Cardiac muscle cell (in vitro differentiated cells and primary cell): ENCODE measurements at places on chromosomes 1 and 21. TPM values are rescaled to one million over a fixed set of nuclear protein-coding genes. Genes with fewer than 3 reads are reported as not detected.
A peak's percentile ranks its signal among the peaks of the same experiment; 100 is the strongest.

CLDN14 gene
- not detected in 2 replicates for total RNA-seq

GRCh38 chr1:85091671-85092280 is 43.5 kb upstream of the MCOLN3 start:
- no peaks in the 10 kb centered on the region for H3K36me3 ChIP-seq
- peak; percentile 8 for DNase-seq
- H3K4me1 ChIP-seq: no peaks in the 10 kb centered on the region
- no peak overlapping the region for H3K27ac ChIP-seq

DNA sequence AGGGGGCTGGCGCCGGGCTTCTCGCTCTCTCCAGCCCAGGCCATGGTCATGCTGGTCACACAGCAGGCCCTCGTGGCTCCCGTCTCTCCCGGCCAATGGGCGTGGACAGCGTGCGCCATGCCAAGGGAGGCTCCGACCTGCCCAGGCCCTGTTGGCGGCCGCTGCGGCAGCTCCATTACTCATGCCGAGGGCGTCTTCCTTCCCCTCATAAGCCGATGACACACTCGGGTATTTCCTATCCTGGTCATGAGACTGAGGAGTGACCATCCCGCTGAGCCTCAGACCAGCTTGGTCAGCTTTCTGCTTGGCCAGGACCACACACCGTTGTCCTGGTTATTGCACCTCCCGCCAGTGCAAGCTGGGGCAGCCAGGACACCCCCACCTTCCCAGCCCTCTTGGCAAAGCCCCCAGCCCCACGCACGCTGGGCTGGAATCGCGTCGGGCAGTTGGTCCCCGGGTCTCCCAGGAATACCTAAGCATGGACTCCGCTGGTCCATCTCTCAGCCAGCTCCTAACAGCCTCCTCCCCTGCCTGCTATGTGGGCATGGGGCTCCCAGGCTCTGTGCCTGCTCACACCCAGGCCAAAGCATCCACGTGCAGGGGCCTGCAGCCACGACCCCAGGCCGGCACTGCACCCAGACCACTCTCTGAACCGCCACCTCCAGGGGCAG is 49.8 kb downstream of the ARHGEF16 start:
- no peaks in the 10 kb centered on the region for H3K27me3 ChIP-seq
- H3K4me3 ChIP-seq: no peak overlapping the region
- H3K4me1 ChIP-seq: no peaks in the 10 kb centered on the region

DNA sequence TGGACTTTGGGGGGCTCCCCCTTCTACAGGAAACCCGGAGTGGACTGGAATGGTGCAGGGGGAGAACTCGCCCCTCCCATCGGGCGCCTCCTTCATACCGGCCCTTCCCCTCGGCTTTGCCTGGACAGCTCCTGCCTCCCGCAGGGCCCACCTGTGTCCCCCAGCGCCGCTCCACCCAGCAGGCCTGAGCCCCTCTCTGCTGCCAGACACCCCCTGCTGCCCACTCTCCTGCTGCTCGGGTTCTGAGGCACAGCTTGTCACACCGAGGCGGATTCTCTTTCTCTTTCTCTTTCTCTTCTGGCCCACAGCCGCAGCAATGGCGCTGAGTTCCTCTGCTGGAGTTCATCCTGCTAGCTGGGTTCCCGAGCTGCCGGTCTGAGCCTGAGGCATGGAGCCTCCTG is at the start of gene TNFRSF14:
TNFRSF14 (plus strand) TSS at position 95 of the 401 bp plus-strand sequence; CDS start at position 389, 294 bp downstream.
- no peak within 1 kb of the TSS for H3K4me3 ChIP-seq
- peak; percentile 51 for DNase-seq
- H3K27me3 ChIP-seq: no peaks in the 10 kb centered on the region

PCP4 gene
- not detected in 2 replicates for total RNA-seq

- no peak overlapping the region for H3K4me3 ChIP-seq
- DNase-seq: no peak
- H3K27me3 ChIP-seq: no peaks in the 10 kb centered on the region
Observed at GRCh38 chr1:180208264-180208663, 21.8 kb upstream of the LHX4 start.

PLA2G2D gene
- not detected in 2 replicates for total RNA-seq

GRCh38 chr1:230084408-230085177 is 17.6 kb downstream of the GALNT2 start:
- peaks cover 21% of the 10 kb centered on the region for H3K4me1 ChIP-seq
- DNase-seq: no peak
- no peak overlapping the region for H3K4me3 ChIP-seq
- no peaks in the 10 kb centered on the region for H3K36me3 ChIP-seq

TMEM61 gene
- total RNA-seq: not detected in 2 replicates

- no peak overlapping the region for H3K4me3 ChIP-seq
- DNase-seq: no peak
- H3K36me3 ChIP-seq: no peaks in the 10 kb centered on the region
- no peak overlapping the region for H3K27ac ChIP-seq
- no peaks in the 10 kb centered on the region for H3K27me3 ChIP-seq
Observed at GRCh38 chr1:227166559-227166958, 151.7 kb downstream of the CDC42BPA start.

- H3K36me3 ChIP-seq: no peaks in the 10 kb centered on the region
- H3K27ac ChIP-seq: no peak overlapping the region
- H3K27me3 ChIP-seq: no peaks in the 10 kb centered on the region
- no peak overlapping the region for H3K4me3 ChIP-seq
Observed at GRCh38 chr1:87826681-87827251, 498.1 kb downstream of the LMO4 start.

- no peaks in the 10 kb centered on the region for H3K27me3 ChIP-seq
- no peaks in the 10 kb centered on the region for H3K36me3 ChIP-seq
- no peak for DNase-seq
- peaks cover 55% of the 10 kb centered on the region for H3K4me1 ChIP-seq
- no peak overlapping the region for H3K4me3 ChIP-seq
Observed at GRCh38 chr1:203031467-203031866, 5.2 kb downstream of the PPFIA4 start.

DNA sequence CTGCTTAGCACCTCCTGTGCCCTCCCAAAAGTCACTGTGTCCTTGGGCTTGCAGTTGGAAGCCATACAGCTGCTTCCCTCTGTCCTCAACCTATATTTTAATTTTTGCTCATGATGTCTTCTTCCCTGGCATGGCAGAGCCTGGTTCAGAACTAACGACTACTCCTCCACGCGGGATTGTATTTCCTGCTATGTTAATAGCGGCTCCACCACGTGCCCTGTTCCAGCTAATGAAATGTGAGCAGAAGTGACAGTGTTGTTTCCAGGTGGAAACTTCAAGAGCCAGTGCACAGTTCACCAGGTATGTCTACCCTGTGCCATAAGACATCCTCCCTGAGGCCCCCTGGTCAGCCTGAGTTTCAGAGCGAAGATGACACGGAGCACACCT is 52.1 kb downstream of the DHRS3 start:
- no peaks in the 10 kb centered on the region for H3K4me1 ChIP-seq
- no peaks in the 10 kb centered on the region for H3K36me3 ChIP-seq
- H3K4me3 ChIP-seq: no peak overlapping the region
- no peak overlapping the region for H3K27ac ChIP-seq
- H3K27me3 ChIP-seq: no peaks in the 10 kb centered on the region

GRCh38 chr1:180252638-180253536 is 22.8 kb downstream of the LHX4 start:
- no peak overlapping the region for H3K4me3 ChIP-seq
- H3K36me3 ChIP-seq: no peaks in the 10 kb centered on the region
- no peak overlapping the region for H3K27ac ChIP-seq

DENND4B gene
- total RNA-seq: 31.3 and 42.3 TPM in 2 replicates

DNA sequence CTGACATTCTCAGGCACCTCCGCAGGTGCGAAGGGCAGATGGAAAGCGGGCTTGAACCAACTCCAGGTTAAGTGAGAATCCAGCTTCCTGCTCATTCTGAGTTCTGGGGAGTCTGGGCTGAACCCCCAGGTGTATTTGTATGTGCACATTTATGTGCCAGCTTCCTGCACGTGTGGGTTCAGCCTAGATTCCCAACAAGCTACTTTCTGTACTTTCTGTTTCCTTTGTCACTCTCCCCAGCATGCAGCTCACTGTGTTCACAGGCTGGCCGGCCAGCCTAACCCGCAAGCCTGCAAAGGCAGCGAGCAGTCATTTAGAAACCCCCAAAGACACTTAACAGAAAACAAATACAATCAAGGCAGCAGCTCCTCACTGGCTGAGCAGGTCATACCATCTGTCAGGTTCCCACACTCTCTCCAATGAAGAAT is 1.3 kb upstream of the IL19 start:
- H3K36me3 ChIP-seq: no peaks in the 10 kb centered on the region
- H3K27ac ChIP-seq: no peak overlapping the region
- H3K4me3 ChIP-seq: no peak overlapping the region

DNA sequence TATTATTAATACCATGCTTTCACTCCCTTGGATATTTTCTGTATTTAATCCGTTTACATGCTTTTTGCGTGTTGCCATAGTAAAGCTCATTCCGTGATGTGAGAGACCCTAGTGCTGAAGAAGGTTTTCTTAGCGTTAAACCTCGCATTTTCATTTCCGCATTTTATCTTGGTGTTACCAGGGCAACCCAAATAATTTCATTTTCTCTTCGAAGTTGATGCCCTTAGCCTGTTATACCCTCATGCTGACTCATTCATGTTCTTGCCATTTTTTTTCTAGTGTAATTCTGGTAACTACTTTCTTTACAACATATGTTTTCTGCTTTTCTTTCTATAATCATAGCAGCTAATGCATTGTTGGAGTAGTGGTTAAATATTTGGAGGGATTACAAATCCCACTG is 37.2 kb downstream of the LRRC8C start:
- H3K4me3 ChIP-seq: no peak overlapping the region
- no peaks in the 10 kb centered on the region for H3K36me3 ChIP-seq
- no peaks in the 10 kb centered on the region for H3K4me1 ChIP-seq
- H3K27me3 ChIP-seq: no peaks in the 10 kb centered on the region
- DNase-seq: no peak

- DNase-seq: peak; percentile 94
- no peak overlapping the region for H3K4me3 ChIP-seq
- peaks cover 34% of the 10 kb centered on the region for H3K4me1 ChIP-seq
- peak overlapping the region; percentile 89 for H3K27ac ChIP-seq
- H3K27me3 ChIP-seq: no peaks in the 10 kb centered on the region
Observed at GRCh38 chr1:53025034-53025768, 36.8 kb upstream of the PODN start.

- peak within 1 kb of the TSS; percentile 68 for H3K4me3 ChIP-seq
- H3K27me3 ChIP-seq: no peaks in the 10 kb centered on the region
- peak; percentile 3 for DNase-seq
- H3K36me3 ChIP-seq: no peaks in the 10 kb centered on the region
- no peaks in the 10 kb centered on the region for H3K4me1 ChIP-seq
- peak within 1 kb of the TSS; percentile 61 for H3K27ac ChIP-seq
Observed at GRCh38 chr1:57423656-57424211, at the start of gene DAB1. Gene DAB1 (minus strand): TSS chr1:57424060. CDS start chr1:57291030, 133,030 bp downstream.

DNA sequence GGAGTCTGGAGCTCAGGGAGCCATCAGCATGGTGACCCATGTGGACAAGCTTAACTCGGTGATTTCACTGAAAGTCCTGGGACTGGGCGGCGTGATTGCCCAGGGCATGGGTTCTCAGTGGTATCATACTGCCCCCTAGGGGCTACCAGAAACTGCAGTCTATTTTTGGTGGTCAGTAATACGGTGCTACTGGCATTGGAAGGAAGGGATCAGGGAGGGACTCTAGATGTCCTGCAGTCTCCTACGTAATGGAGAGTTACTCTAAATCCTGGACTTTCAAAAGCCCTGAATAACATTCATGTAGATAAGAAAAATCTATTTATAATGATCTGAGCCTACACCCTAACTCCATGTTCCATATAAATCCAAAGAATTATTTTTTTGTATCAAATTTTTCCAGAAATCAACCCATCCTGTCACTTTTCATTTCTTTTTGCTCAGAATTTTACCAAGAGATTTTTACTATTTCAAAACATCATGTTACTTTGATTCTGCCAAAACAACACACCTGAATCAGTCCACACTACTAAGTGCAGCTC is 37.3 kb downstream of the PABPC4 start:
- DNase-seq: peak; percentile 84
- H3K4me1 ChIP-seq: no peaks in the 10 kb centered on the region
- no peak overlapping the region for H3K27ac ChIP-seq
- H3K4me3 ChIP-seq: no peak overlapping the region
- H3K27me3 ChIP-seq: peaks cover 2% of the 10 kb centered on the region

DNA sequence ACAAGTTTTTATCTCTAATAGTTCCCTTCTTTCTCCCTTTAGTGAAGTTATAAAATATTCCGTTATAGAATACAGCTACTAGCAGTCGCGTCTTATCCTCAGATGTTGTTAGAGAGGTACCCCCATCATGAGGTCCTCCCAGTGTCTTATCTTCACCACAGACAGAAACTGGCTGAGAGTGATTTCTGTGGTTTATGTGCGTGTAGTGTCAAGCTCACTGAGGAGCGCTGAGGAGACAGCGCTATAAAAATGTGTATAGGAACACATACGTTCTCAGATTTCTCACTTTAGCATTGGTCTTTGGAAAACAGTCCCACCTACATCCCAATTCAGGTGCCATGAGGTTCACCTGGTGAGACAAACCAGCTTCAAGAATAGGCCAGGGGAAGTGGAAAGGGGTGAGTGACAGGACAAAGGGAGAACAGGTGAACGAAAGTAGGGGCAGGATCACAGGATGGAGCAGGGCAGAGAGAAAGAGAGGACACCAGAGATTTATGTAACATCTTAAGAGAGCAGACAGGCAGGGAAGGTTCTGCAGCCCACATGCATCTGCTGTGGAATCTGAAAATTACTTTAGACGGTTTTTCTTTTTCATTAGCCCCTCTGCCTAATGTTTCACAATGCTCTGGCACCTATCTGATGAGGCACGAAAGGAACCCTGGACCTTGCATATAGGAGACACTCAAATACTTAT is 2.7 kb upstream of the PLEKHO1 start:
- peaks cover 51% of the 10 kb centered on the region for H3K4me1 ChIP-seq
- no peaks in the 10 kb centered on the region for H3K27me3 ChIP-seq
- H3K27ac ChIP-seq: peak overlapping the region; percentile 98
- DNase-seq: peak; percentile 36
- no peaks in the 10 kb centered on the region for H3K36me3 ChIP-seq
- no peak overlapping the region for H3K4me3 ChIP-seq

DNA sequence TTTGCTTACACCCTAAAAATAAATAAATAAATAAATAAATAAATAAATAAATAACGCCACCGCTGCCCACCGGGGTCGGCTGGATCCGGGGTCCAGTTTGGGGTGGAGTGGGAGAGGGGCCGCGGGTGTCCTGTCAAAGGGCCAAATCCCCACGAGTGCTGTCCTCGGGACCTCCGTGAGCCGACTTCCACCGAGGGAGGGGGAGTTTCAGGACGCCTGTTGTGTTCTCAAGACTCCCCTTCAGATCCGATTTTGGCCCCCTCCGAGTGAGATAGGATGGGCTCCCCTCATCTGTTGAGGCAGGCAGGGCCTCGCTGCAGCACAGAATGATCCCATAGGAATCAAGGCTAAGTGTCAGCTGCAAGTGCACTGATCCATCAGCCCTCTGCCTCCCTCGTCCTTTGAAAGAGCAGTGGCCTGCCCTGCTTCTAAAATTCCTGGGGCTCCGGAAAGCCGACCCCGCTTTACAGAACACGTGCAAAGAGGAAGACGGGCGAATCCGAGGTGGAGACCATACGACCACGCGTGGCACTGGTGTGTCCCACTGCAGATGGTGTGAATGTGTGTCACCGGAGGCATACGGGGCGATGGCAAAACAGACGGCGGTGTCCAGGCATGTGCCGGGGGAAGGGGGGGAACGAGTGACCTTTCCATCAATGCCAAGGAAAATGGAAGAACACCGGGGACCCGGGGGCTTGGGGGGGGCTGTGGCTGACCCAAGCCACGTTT is 3880.5 kb downstream of the SRGAP2C start:
- H3K4me3 ChIP-seq: no peak overlapping the region
- no peak overlapping the region for H3K27ac ChIP-seq
- no peaks in the 10 kb centered on the region for H3K4me1 ChIP-seq
